AG08396 (cell line): ENCODE measurements at places on chromosomes 6 and 20.

DNA sequence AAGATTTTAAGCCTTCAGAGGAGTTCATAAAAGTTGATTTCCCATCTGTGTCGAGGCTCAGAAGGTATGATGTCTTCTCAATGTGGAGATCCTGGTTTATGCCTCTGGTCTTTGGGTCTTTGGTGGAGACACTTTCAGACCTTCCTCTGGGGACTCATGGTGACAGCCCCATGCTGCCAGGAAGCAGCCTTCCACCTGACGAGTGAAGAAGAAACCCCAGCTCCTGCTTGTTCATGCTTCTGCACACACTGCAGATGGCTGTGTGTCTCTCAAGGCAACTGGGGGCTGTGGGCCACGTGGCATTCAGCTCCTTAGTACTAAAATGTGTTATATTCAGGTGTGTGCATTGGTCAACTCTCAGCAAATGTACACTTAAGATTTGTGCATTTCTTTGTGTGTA, 4.9 kb upstream of the SCP2D1 start:
- no peak for DNase-seq

DNA sequence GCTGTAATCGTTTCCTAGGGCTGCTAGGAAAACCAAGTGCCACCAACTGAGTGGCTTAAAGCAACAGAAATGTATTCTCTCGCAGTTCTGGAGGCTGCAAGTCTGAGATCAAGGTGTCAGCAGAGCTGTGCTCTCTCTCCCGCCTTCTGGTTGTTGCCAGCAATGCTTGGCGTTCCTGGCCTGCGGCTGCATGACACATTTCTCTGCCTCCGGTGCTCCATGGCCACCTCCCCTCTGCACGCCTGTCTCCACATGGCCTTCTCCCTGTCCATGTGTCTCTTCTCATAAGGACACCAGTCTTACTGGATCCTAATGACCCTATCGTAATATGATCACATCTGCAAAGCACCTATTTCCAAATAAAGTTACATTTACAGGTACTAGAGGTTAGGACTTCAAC, 91.7 kb upstream of the AKAP12 start:
- DNase-seq = no peak

DNA sequence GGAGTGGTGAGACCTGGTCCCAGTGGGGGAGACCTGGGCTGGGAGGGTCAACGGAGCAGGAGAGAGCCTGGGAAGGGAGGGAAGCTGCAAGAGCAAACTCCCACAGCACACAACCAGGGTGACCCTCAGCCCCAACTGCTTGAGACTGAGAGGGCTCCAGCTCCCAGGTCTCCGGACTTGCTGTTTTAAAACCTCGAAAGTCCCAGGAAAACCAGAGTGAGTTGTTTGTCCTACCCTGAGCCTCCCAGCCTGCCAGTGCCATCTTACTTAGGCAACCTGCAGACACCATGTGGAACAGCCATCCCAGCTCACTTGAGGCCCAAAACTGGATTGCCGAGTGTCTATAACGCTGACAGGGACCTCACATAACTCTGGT, 4.8 kb upstream of the NTSR1 start:
- DNase-seq = no peak

DNA sequence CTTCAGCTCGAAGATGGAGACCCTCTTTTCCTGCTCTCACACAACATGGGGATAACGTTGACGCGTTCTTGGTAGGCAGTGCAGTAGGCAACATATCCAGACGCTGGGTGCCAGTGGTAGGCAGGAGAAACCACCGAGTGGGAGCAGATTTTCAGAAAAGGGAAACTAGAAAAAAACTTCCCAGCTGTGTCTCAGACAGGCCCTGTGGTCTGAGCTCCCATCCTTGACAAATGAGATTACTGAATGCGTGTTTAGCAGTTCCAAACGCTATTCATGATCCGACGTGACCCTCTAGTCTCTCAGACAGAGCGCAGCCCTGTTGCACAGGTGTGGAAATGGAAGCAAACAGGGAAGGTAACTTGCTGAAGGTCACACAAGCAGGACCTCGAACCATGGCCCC, 83.9 kb upstream of the DUSP22 start:
- no peak for DNase-seq

DNA sequence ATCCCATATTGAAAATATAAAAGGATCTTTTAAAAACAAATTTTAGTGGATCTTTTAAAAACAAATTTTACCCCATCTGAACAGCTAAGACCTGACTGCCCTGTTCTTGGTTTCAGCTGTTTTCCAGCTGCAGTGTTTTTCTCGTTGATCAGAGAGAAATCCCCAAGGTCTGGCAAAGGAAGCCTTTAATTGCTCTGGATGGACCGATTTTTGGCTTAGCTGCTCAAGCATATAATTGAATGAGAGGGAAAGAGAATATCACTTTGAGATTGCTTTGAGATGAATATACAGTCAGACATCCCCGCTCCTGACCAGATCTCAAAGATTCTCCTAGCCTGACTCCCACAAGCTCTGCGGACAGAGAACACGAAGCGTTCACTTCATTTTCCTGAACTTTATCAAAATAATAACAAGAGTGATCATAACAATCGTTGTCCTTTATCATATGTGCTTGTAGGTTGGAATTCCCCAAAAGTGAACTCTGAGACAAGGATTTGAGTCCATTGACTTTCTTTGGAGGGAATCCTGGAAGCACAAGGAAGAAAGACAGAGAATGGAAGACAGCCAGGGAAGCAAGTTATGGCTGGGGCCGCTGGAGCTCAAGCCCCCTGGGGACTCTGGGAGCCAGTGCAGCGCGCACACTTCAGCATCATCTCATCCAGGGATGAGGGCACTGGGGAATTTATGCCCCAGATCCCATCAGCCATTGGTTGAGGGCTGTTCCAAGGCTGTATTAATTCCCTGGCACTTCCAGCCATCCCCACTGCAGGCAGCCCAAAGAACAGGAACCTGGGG, 101.3 kb downstream of the SNX5 start:
- no peak for DNase-seq

DNA sequence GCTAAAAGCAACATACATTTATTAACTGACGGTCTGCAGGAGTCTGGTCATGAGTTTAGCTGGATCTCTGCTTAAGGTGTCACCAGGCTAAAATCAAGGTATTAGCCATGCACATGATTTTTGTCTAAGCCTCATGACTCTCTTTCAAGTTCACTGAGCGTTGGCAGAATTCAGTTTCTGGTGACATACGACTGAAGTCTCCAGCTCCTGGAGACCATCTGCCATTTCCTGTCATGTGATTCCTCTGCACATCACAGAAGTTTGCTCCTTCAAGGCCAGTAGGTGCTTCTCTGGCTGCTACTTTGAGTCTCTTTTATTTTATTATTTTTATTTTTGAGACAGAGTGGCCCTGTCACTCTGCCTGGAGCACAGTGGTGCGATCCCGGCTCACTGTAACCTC, 148.4 kb upstream of the EYA4 start:
- no peak for DNase-seq

DNA sequence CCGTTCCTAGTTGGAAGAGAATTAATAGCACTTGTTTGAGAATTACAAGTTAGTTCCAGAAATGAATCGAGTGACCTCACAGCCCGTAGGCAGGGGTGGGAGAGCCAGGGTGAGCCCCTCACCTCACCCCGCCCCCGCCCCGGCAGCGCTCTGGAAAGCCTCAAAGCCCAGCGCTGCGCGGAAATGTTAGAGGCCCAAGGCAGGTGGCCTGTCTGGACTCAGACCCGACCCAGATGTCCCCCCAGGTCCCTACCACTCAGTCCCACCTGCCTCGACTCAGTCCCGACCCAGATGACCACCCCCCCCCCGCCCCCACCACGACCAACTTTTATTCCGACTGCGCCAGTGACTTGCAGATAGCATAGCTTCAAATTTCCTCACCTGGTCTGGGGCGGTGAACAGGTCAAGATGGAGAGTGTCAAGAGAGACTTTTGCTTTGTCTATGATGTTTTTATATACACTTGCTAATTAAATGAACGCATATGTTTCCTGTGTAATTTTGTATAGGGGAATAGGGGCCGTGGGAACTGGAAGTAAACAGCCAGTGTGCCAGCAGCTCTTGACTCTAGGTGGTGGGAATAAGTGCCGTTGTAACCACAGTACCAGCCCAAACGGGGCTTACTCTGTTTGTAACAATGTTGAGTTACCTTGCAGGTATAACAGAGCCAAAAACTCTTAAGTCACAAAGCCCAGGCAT, 1.2 kb upstream of the PXDC1 start:
- DNase-seq = no peak

GRCh38 chr6:131083687-131084086, 20.6 kb upstream of the EPB41L2 start:
- no peak for DNase-seq

DNA sequence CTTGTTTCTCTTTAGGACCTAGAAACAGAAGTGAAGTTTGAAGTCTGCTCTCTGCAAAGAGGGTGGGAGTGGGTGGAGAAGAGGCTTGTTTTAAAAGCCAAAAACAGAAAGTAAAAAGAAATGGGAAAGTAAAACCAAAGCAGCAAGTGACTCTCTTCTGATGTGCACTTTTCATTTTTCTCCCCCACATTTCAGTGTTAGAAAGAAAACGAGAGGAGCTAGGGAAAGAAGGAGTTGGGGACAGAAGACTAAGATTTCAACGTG, 1.3 kb downstream of the C6orf141 start:
- DNase-seq = no peak

GRCh38 chr6:100118301-100118700, 124.3 kb upstream of the MCHR2 start:
- DNase-seq = no peak

DNA sequence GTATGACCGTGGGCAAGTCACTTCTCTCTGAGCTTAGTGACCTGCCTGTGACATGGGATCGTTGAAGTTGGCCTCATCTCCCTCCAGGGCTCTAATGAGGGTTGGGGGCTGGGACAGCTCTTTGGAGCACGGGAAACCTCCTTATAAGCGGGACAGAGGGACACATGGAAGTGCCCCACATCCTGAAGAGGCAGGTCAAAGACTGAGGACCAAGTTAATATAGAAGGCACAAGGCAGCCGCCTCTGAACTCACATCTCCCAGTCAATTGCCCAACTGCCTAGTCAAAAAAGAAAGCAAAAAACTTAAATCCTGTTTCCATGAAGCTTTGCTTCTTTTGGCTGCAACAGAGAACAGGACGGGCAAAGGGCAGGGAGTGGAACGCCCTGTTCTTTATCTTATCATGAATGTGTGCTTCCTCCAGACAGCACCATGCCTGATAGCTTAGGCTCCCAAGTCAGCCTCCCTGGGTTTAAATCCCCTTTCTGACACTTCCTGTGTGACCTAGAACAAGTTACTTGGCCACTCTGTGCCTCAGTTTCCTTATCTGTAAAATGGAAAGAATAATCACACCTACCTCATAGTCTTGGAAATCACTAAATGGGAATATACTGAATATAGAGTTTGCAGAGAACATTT, 27.1 kb downstream of the LBP start:
- no peak for DNase-seq
